ENCODE measurements at places on chromosomes 2 and 18. TPM values are rescaled to one million over a fixed set of nuclear protein-coding genes. Genes with fewer than 3 reads are reported as not detected.
A peak's percentile ranks its signal among the peaks of the same experiment; 100 is the strongest.

- DNase-seq = no peak
Measured at GRCh38 chr2:6653281-6653750, 212.4 kb downstream of the CMPK2 start.

GRCh38 chr2:73268830-73269685 lies 15.2 kb downstream of the FBXO41 start:
- DNase-seq = no peak

DNA sequence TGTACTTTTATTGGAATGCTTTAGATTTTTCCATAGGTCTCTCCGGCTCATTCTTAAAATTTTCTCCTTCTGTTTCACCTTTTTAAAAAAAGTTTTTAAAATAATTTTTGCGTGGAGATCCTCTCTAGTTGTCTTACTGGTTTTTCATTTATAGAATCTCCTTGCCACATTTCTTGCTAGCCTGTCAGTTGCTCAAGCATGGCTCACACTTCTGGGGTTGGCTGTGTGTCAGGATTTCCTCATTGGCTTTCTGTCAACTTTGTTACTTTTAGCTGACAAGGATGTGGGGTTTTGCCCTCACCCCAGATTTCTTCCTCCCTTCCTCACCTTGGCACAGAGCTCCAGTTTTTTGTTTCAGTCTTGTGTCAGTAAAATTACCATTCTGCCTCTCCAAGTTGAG lies 124.6 kb downstream of the ZNF407 start:
- DNase-seq = peak; percentile 76

The CYP26B1 gene
- 2.5 TPM for total RNA-seq

The SPR gene
- total RNA-seq = 14.3 TPM

The TRABD2A gene
- 0.33 TPM for total RNA-seq

The ALLC gene
- total RNA-seq = not detected

All from fibroblast of the aortic adventitia (primary cell).